ENCODE measurements at places on chromosomes 3 and 15. TPM values are rescaled to one million over a fixed set of nuclear protein-coding genes. Genes with fewer than 3 reads are reported as not detected.

The IRAK2 gene
- total RNA-seq: 5.5 TPM

The ZNF774 gene
- total RNA-seq: 1.1 TPM

The ADAMTSL3 gene
- 0.14 TPM for total RNA-seq

The HYAL2 gene
- total RNA-seq: 80.7 TPM

The SSUH2 gene
- total RNA-seq: not detected

The CAMKV gene
- not detected for total RNA-seq

The MAP6D1 gene
- total RNA-seq: 0.57 TPM
